Stimulated activated CD4-positive, alpha-beta T cell treated with anti-CD3 and anti-CD28 coated beads, Interleukin-2, amount 100 ng/mL, for 4 hours (primary cell): ENCODE measurements at places on chromosomes 13 and 19.

DNA sequence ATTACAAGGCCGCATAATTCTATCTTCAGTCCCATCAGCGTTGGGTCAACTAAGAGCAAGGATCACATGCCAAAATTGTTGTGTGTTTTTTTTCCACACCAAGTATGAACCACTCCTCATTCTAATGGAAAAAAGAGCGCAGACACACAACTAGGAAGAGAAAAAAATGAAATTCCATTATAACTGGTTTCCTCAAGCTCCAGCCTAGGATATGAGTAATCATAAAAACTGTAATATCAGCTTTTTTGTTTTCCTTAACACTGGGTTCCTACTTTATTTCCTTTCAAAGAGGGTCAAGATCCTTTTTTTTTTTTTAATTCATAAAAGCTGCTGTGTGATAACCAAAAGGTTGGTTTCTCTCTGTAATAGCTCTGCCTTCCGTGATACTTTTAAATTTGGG lies 19.4 kb downstream of the TSHZ3 start:
- DNase-seq, result no peak

DNA sequence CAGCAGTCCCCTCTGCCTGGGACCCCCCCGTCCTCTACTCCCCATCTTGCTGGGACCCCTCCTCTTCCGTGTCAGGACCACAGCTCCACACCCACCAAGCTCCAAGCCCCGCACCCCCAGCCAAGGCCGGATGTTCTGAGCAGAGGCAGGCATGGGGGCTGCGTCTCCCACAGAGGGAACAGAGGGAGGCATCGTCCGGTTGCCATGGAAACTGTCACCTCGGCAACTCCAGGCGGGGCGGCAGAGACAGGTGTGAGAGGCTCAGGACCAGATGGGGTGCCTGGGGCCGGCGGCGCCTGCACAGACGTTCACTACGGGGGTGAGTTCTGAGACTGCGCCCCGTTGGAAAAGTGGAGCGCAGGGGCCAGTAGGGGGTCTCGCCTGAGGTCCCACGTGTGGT lies 5.4 kb downstream of the RNU6-9 start:
- DNase-seq, result no peak

GRCh38 chr13:33723365-33723764 lies 94.6 kb upstream of the RFC3 start:
- DNase-seq, result no peak

GRCh38 chr13:31946091-31946770 lies 85.3 kb upstream of the FRY start:
- no peak for DNase-seq

DNA sequence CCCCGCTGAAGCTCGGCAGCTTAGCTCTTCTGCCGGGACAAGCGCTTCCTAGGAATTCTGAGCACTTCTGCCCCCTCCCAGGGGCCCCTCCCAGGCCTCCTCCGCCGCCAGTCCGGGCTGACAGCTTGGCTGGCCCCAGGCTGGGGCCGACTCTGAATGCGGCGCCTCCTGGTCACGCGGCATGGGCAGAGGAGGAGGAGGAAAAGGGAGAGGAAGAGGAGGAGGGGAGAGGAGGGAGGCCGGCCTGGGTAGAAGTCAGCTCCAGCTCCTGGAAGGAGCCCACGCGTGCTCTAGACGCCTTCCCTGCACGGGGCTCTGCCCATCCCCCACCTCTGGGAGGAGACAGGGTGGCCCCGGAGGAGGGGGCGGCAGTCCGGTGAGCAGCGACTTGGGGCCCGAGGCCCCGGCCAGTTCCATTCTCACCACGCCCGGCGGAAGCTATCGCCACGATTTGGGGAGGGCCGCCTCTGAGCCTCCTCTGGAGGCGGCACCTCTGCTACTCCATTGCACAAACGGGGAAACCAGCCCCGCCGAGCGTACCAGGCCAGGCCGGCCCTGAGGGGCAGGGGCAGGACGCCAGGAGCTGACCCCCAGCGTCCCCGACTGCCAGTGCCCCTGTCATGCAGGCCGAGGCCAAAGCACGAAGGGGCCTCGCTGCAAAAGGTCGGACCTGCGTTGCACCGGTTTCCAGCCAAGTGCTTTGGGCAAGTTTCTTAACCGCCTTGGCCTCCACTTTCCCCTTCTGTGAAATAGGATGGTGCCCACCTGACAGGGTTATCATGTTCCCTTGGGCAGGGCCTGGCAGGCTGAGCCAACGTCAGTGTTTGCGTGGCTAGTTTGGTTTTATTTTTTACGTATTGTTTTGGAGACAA lies 31.6 kb downstream of the CCNE1 start:
- no peak for DNase-seq

GRCh38 chr13:99215184-99215830 lies 14.7 kb downstream of the UBAC2 start:
- DNase-seq, result peak; percentile 27

DNA sequence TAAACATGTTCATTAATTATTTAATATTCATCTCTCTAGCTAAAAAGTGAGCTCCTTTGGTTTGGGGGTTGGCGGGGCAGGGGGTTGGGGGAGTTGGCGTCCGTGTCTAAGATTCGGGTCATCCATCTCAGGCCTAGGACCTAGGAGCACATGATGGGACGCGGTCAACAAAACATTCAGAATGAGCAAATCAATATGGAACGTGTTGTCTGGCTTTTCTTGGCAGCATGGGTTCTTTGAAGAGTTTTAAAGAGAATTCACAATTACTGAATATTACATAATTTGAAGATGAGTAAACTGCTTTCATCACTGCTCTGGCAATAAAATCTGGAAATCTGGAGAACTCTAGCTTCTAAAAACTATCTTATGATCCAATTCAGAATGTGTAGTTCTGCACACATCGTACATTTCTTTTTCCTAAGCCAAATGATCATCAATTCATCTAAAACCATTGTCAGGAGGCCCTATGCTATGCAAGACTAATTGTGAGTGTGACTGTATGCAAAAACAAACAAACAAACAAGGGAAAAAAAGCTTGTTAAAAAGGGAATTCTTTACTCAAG lies 5.4 kb upstream of the ARGLU1 start:
- DNase-seq, result no peak

GRCh38 chr19:623974-624373 lies 9.4 kb downstream of the POLRMT start:
- DNase-seq, result no peak

GRCh38 chr13:63209330-63210017 lies 1793.8 kb upstream of the PCDH20 start:
- DNase-seq, result no peak

DNA sequence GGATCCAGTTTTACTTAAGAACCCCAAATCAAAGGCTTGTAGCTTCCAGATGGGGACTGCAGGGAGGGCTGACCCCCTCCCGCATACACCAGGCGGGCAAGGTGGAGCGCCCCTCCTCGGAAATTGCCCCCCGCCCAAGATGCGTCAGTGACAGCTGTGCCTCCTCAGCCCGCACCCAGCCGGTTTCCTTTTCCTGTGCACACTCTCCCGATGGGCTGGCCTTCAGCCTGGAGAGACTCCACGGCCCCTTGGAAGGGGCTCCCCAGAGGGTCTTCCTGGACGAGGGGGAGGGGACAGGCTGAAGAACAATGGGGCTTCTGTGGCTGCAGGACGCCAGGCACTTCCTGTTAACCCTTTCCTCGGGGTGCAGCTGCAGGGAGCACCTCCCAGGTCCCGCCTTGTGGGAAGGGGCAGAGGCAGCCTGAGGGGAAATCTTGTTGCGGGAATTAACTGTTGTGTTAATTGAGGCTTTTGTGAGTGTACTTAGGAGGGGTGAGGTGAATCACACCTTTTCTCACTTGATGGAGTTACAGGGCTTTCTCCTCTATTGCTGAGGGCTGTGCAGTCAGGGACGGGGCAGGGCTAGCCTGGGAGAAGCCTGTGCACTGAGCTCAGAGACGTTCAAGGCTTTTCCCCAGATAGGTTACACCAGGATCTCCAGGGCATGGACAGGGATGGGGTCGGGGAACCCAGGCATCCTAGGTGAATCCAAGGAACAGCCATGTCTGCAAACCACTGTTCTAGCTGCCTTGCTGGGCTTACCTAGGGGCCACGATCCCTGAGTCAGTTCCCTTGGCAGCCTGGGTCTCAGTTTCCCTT lies 14.3 kb downstream of the IER2 start:
- no peak for DNase-seq

GRCh38 chr13:27770809-27771208 lies 21.5 kb upstream of the GSX1 start:
- DNase-seq, result no peak

- no peak for DNase-seq
These were observed 95.1 kb downstream of the C13orf42 start for GRCh38 chr13:51015973-51016372.

DNA sequence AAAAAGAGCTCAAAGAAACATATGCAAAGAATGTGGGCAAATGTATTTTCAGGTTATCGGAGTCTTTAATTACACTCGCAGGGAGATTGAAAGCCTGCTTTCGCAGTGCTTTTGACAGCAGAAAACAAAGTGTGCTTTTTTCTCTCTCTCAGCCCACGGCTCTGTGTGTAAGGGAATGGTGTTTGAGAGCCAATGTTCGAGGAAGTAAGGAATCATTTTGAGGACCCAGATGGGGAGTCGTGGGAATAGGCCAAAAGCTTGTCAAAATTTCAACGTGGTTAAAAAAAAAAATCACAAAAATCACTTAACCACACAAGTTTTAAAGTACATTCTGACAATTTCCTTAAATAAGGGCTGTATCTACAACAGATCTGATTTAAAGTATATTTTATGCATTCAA lies 197.1 kb upstream of the IRS2 start:
- no peak for DNase-seq

- no peak for DNase-seq
These were observed 222.2 kb upstream of the SERP2 start for GRCh38 chr13:44151474-44151873.

DNA sequence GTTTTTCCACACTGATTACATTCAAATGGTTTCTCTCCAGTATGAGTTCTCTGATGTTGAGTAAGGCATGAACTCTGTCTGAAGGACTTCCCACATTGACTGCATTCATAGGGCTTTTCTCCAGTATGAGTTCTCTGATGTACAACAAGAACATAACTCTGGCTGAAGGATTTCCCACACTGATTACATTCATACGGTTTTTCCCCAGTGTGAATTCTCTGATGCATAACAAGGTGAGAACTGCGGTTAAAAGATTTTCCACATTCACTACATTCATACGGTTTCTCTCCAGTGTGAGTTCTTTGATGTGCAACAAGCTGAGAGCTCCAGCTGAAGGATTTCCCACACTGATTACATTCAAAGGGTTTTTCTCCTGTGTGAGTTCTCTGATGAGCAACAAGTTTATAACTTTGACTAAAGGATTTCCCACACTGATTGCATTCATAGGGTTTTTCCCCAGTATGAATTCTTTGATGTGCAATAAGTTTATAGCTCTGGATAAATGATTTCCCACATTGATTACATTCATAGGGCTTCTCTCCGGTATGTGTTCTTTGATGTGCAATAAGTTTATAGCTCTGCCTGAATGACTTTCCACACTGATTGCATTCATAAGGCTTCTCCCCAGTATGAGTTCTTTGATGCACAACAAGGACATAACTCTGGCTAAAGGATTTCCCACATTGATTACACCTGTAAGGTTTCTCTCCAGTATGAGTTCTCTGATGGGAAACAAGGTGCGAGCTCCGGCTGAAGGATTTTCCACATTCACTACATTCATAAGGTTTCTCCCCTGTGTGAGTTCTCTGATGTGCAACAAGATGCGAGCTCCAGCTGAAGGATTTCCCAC lies 23.5 kb downstream of the ZNF180 start:
- DNase-seq, result no peak

DNA sequence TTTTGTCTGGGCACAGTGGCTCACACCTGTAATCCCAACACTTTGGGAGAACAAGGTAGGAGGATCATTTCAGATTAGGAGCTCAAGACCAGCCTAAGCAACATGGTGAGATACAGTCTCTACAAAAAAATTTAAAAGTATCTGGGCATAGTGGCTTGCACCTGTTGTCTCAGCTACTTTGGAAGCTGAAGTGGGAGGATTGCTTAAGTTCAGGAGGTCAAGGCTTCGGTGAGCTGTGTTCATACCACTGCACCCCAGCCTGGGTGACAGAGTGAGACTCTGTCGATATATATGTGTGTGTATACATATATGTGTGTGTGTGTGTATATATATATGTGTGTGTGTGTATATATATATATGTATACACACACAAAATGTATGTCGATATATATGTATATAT lies 833.0 kb downstream of the PCDH9 start:
- no peak for DNase-seq

DNA sequence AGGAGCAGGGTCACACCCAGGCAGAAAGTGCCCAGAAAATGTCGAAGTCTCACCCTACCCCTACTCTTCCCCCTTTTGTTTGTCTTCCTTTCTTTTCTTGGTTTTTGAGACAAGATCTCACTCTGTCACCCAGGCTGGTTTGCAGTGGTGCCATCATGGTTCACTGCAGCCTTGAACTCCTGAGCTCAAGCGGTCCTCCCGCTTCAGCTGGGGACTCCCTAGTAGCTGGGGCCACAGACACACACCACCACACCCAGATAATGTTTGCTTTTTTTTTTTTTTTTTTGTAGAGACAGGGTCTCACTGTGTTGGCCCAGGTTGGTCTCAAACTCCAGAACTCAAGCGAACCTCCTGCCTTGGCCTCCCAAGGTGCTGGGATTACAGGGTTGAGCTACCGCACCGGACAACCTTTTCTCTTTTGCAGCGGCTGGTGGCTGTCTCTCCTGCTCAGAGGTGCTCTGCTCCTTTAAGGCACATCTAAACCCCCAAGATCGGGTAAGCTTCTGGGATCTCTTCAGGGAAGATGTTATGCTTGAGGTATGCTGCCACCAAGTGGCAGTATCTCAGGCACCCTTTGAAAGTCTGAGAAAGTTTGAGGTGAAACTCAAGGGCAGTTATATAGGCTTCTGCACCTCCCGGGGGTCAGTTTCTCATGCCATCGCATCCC lies 22.4 kb upstream of the EBI3 start:
- DNase-seq, result no peak

DNA sequence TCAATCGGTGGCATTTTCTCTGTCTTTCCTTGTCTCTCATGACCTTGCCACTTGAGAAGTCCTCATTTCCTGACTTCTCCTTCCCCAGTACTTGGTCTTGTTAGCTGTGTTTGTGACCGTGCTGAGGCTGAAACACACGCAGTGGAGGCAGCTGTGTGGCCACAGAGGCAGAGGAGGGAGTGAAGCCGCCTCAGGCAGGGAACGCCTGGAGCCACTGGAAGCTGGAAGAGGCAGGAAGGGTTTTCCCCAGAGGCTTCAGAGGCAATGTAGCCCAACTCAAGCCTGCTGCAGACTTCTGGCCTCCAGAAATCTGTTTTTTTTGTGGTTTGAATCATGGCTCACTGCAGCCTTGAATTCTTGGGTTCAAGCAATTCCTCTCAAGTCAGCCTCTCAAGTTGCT lies 29.2 kb upstream of the ARGLU1 start:
- no peak for DNase-seq
